ENCODE measurements at places on chromosomes 12 and 14.

- no peak for DNase-seq
Measured at GRCh38 chr12:18139254-18139653, 49.3 kb upstream of the RERGL start.

GRCh38 chr14:51457843-51458562 lies 193.7 kb upstream of the FRMD6 start:
- DNase-seq: no peak

- peak; percentile 49 for DNase-seq
Measured at GRCh38 chr12:31896514-31897039, 62.6 kb upstream of the RESF1 start.

DNA sequence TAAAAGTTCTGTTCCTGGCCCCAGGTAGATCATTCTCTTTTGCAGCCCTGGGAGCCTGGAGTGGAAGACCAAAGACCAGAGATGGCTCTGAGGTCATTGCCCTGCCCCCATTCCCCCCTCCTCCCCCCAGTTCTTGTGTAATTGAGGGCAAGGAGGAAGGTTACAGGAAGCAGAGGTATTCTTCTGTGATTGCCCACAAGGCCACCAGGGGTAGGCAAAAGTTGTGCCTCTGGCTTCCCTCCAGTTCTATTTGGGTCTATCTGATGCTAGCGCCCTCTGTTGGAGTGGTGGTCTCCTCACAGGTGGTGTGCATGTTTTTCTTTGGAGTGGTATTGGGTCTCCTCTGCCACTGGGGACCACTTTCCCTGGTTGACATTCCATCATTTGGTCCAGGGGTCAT lies 41.2 kb upstream of the CRY1 start:
- no peak for DNase-seq

GRCh38 chr14:96470331-96470730 lies 31.9 kb upstream of the PAPOLA start:
- DNase-seq: no peak

DNA sequence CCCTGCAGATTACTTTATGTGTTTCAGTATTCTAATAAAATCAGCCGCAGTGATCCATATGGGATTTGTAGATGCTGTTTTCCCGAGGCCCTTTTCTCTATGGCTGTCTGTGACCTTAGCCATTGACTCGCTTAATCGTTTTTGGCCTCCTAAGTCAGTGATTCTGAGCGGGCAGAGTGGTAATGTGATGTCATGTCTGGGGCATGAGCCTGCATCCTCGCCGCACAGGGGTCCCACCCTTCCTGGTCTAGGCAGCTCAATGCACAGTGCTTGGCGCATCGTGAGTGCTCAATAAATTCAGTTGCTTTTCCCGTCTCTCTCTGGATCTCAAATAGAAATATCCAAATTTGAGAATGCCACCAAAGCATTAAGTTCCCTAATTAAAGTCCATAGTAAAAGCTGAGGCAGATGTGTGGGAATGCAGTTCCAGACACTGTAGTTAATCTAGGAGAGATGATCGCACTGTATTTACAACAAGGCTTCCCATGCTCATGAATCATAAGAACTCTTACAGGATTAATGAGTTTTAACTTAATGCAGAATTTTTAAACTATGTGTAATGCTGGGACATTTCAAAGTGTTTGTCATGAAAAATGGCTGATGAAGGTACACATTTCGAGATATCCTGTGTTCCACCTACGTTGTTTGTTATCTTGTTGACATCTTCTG lies 29.3 kb downstream of the HMGA2 start:
- no peak for DNase-seq

DNA sequence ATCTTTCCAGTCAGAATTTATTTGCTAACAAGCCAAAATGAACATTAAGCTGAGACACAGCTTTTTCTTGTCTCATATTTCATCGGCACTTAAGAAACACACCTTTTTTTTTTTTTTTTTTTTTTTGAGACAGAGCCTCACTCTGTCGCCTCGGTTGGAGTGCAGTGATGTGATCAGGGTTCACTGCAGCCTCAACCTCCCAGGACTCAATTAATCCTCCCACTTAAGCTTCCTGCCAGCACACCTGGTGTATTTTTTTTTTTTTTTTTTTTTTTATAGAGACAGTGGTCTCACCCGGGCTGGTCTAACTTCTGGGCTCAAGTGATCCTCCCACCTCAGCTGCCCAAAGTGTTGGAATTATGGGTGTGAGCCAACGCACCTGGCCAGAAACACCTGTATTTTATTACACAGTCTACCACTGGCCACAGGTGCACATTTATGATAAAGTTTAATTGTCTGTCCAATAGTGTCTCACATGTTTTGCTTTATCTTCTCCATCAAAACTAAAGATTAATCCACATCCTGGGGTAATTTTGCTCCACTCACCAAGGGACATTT lies 62.7 kb downstream of the C2CD5 start:
- DNase-seq: no peak

DNA sequence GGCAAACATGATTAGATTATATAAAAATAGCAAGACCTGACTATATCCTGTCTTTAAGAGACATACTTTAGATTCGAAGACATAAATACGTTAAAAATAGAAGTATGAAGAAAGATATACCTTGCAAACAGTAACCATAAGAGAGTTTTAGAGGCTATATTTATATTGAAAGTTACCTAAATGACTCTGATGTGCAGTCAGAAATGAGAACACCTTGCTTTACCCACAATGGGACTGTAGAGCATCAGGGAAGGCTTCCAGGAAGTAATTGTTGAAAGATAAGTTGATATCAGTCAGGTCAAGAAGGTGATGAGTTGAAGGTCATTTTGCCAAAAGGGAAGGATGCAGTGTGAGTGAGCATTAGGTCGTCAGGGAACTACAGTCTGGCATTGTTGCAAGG lies 110.2 kb downstream of the NEDD1 start:
- DNase-seq: no peak

DNA sequence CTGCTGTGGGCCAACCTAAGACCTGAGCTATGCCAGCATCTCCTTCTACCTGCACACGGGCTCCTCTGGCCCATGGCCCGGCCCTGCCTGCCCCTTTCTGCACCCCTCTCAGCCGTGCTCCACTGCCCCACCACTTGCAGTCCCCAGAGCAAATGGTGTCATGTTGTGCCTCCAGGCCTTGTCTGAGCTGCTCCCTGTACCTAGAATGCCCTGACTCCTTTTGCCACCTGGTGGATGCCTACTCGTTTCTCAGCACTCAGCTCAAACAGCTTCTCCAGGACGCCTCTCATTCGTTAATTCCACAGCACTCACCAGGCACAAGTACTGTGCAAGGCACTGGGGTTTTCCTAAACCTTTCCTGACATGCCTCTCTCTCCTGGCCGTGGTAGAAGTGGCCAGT lies 63.2 kb upstream of the PNMA1 start:
- no peak for DNase-seq

DNA sequence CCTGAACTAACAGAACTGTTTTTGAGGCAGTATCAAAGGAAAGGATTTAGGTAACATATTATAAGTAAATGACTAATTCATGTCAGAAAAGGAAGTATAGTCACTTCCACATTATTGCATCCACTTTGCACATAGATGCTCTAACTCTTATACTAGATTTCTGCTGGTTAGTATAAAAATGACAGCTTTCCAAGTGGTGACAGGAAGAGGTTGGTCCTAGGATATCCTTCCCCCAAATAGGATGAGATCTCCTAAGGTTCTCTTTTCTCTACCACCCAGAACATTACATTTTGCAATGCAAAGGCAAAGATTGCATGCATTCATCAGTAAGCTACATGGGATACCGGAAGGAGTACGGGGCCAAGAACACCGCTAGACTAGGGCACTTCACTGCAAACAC lies 15.2 kb downstream of the DAD1 start:
- no peak for DNase-seq

- no peak for DNase-seq
Measured at GRCh38 chr14:90499908-90500664, 103.3 kb downstream of the CALM1 start.

DNA sequence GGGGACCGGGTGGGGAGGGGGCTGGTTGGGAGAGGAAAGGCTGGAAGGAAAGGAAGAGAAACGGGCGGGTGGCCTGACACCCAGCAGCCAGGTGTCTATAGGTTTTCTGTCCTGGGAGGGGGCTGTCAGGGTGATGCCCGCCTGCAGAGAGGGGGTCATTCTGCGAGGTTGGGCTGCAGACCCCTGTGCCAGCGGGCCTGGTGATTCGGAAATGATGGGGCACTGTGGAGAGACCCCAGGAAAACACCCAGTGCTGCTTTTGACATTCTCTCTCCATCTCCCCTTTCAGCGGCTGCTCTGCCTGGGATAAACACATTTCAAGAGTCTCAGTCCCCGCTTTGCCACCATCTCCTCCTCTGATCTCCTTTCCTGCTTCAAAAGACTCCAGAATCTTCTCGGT lies 168.5 kb upstream of the RTL1 start:
- DNase-seq: no peak

DNA sequence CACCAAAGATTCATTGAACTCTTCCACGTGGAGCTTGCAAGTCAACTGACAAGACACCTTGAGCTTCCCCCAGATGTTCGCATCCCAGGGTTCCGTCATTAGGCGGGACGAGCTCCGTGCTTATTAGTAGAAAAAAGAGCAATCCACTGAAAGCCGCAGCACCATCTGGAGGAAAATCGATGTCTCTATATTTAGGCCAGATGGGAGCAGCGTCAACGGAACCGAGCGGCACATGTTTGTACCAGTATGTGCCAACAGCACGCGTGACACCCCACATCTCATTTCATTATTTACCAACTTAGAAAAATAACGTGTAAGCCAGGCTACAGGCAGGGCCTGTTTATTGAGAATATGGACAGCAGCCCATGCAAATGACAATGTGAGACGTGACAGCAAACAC lies 45.8 kb upstream of the TMEM132D start:
- no peak for DNase-seq

GRCh38 chr12:78164154-78164553 lies 333.5 kb downstream of the NAV3 start:
- DNase-seq: no peak

- DNase-seq: no peak
Measured at GRCh38 chr12:112514926-112515642, 96.3 kb downstream of the PTPN11 start.

DNA sequence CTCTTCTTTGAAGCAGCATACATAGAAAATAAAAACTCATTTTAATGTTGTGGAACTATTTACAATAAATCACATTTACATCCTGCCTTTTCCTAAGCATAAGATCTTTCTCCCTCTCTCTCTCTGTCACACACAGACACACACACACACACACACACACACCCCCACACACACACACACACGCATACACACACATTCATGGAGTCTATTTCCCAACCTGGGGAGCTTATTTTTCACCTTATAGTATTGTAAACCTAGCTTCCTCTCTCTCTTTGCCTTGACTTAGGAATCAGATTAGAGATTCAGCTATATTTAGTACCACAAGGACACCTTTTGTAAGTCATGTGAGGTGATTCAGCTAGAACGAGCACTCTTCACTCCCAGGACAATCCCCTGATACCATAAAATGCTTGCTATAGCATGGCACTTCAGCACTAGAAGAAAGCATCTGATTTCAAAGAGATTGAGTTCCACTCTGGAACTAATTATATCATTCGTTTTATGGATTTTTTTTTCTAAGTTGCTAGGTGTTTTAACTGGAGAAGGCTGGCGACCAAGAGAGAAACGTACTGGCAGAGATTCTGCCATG lies 23.6 kb downstream of the TMEM30B start:
- DNase-seq: no peak

DNA sequence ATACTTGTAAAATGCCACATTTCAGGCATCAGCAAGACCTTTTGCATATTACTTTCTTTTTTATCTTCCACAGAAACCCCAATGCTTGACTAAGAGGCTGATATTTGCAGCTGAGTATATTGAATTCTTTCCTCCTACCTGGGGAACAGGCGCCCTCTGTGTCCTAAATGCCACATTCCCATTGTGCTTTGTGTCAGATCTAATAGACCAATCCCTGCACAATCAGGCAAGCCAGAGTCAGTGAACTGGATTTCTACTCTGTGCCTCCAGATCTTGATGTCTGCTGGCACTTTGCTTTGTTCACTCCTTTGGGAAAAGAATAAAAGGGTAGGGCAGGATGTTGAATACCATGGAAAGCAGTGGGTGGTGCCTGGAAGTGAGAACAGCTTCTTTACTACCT lies 22.4 kb upstream of the TAS2R42 start:
- no peak for DNase-seq

DNA sequence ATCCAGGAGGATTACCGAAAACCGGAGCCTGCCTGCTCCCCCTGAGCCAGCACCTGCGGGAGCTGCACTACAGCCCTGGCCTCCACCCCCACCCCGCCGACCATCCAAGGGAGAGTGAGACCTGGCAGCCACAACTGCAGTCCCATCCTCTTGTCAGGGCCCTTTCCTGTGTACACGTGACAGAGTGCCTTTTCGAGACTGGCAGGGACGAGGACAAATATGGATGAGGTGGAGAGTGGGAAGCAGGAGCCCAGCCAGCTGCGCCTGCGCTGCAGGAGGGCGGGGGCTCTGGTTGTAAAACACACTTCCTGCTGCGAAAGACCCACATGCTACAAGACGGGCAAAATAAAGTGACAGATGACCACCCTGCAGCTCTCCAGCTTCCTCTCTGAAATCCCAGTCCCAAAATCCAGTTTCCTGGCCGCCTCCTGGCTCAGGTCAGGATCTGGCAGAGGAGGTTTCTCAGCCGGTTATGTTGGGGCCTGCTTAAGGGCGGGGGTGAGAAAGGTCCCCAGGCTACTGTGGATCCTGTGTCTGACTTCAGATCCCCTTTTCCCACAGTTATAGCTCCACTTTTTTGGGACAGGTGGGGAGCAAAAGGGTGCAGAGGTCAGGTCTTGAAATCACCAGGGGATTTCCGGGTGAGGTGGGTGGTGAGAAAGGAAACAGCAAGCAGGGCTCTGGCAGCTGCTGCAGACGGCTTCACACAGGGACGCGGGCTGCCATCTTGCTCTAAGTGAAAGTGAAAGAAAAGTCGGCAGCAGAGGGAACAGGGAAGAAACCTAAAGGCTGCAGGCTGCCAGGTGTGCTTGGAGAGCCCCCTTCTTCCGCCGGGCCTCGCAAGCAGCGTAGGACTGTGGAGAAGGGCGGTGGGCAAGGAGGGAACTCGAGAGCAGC lies at the start of gene TAPBPL:
Gene TAPBPL, plus strand, starts transcription at position 695 of the 897 bp plus-strand sequence. CDS start 207 bp downstream, outside the sequence.
- peak; percentile 34 for DNase-seq

DNA sequence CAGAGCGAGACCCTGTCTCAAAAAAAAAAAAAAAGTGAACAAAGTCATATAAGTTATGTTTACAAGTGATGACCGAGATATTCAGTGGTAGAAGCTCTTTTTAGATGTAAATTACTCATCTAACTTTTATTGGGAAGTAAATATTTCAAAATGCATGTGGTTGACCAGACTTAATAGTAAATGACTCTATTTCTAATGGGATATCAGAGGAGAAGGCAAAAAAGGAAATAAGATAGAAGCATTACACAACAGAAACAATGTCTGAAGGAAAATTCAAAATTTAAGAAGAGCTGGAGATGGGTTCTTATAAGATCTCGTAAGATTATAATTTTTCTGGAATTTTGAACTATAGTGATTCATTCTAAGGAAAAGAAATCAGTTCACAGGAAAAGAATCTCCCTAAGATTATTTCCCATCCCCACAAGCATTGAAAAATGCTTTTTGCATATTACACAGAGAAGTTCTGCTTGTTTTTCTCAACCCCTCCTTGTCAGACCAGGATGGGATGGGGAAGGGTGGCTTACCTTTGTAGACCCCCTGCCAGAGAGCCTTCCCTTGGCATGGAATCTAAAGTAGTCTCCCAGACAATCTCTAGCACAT lies 63.1 kb upstream of the STK38L start:
- no peak for DNase-seq

- no peak for DNase-seq
Measured at GRCh38 chr12:123907726-123908476, 64.7 kb downstream of the CCDC92 start.

GRCh38 chr14:50000380-50001150 lies 107.7 kb downstream of the ARF6 start:
- DNase-seq: no peak

Measured in esophagus squamous epithelium (tissue), 5 donors.